ENCODE measurements at places on chromosomes 3 and 15.

GRCh38 chr3:16290007-16290826 is 25.2 kb downstream of the OXNAD1 start:
- DNase-seq, result no peak

- DNase-seq, result no peak
Measured at GRCh38 chr15:85745525-85746150, 49.1 kb downstream of the KLHL25 start.

GRCh38 chr3:65406470-65406869 is 632.2 kb downstream of the MAGI1 start:
- DNase-seq, result no peak

- DNase-seq, result no peak
Measured at GRCh38 chr3:17656264-17656663, 86.2 kb downstream of the TBC1D5 start.

- peak; percentile 8 for DNase-seq
Measured at GRCh38 chr15:38683382-38684242, 119.0 kb upstream of the RASGRP1 start.

GRCh38 chr3:31481697-31482096 is 51.0 kb upstream of the STT3B start:
- no peak for DNase-seq

Data from NCI-H187 treated with DMSO at 0.1 percent for 48 hours (cell line).